ENCODE measurements at places on chromosomes 13 and 19. TPM values are rescaled to one million over a fixed set of nuclear protein-coding genes. Genes with fewer than 3 reads are reported as not detected.

The DHDH gene
- total RNA-seq = not detected

The TEX30 gene
- total RNA-seq = 25.9 TPM

The ADGRE3 gene
- total RNA-seq = 0.14 TPM

The ZNF600 gene
- total RNA-seq = 6.1 TPM

The IL11 gene
- total RNA-seq = 15.1 TPM

The PTH2 gene
- total RNA-seq = not detected

The NECTIN2 gene
- 127 TPM for total RNA-seq

The CYP2F1 gene
- not detected for total RNA-seq

The ZNF628 gene
- 3.3 TPM for total RNA-seq

The DIS3 gene
- 39.4 TPM for total RNA-seq

The LRRC8E gene
- 2.6 TPM for total RNA-seq

The CGB5 gene
- not detected for total RNA-seq

The KLF1 gene
- not detected for total RNA-seq

The RCBTB1 gene
- total RNA-seq = 19.7 TPM

The SLC5A5 gene
- total RNA-seq = not detected

The FAM124A gene
- 1.4 TPM for total RNA-seq

The ZGLP1 gene
- 0.72 TPM for total RNA-seq

The DCLK1 gene
- total RNA-seq = under 0.01 TPM

The UGGT2 gene
- 69.4 TPM for total RNA-seq

The FXYD5 gene
- total RNA-seq = 55.0 TPM

The DHX34 gene
- 25.8 TPM for total RNA-seq

The CD37 gene
- total RNA-seq = not detected

The SLC15A1 gene
- not detected for total RNA-seq

The PSG11 gene
- not detected for total RNA-seq

The IL27RA gene
- total RNA-seq = 0.88 TPM

The SH2D3A gene
- 0.29 TPM for total RNA-seq

The PLA2G4C gene
- 6.7 TPM for total RNA-seq

The S1PR4 gene
- not detected for total RNA-seq

The WTIP gene
- total RNA-seq = 40.3 TPM

The RNF225 gene
- total RNA-seq = 0.43 TPM

The ZSCAN5A gene
- total RNA-seq = 8.0 TPM

The ZNF616 gene
- 7.3 TPM for total RNA-seq

The ZNF837 gene
- 2.4 TPM for total RNA-seq

The SLITRK5 gene
- under 0.01 TPM for total RNA-seq

The MRPS12 gene
- total RNA-seq = 39.2 TPM

The CYP4F12 gene
- not detected for total RNA-seq

The CKM gene
- not detected for total RNA-seq

The ZNF681 gene
- total RNA-seq = 0.22 TPM

The CLEC17A gene
- total RNA-seq = not detected

The LIM2 gene
- not detected for total RNA-seq

The CD33 gene
- total RNA-seq = not detected

The RFPL4A gene
- not detected for total RNA-seq
